ENCODE measurements at places on chromosomes 7 and 10. TPM values are rescaled to one million over a fixed set of nuclear protein-coding genes. Genes with fewer than 3 reads are reported as not detected.

The AKR1C8 gene
- not detected for total RNA-seq

The ADCYAP1R1 gene
- not detected for total RNA-seq

The SEM1 gene
- 120 TPM for total RNA-seq

DNA sequence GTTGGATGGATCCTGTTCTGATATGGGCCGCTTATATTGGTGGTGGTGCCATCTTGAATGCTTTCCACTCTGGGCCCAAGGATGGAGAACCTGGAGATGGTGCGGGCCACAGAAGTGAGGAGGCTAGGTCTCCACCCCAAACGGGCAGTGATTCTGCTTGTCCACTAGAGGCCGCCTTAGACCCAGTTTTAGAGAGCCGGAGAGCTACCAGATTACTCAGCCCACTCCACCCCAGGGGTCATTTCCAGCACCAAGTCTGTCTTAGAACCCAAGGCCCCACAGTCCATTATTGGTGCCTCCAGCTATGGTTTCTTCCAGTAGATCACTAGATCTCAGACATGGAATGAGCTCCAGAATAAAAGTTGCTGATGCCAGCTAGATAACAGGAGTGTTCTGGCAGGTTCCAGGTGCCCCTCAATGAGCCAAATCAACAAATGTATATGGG is 11.8 kb upstream of the CAMK2G start:
- DNase-seq: peak; percentile 82

DNA sequence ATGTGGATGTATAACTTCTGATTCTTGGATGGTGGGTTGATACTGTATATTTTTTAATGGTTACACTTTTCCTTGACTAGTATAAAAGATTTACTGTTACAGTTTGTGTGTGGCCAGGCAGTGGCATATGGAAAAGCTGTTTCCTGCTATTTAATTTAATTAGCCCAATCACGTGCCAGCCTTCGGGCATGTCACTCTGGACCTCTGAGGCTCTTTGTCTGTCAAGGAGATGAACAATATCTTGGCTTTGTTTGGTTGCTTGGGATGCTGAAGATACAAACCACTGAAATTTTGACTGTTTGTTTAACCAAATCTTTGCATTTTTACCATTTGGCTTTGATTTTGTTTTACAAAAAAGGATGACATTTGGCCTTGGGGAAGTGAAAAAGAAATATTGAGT is 185.0 kb downstream of the HDAC9 start:
- no peak for DNase-seq

- no peak for DNase-seq
These were observed 476.0 kb upstream of the MKI67 start for GRCh38 chr10:128602183-128602582.

GRCh38 chr10:15344876-15345285 is 26.2 kb downstream of the FAM171A1 start:
- DNase-seq: no peak

GRCh38 chr10:79111846-79112614 is 43.3 kb downstream of the ZMIZ1 start:
- DNase-seq: no peak

GRCh38 chr10:6300106-6300783 is 97.5 kb downstream of the PFKFB3 start:
- peak; percentile 67 for DNase-seq

GRCh38 chr7:27175626-27176523 is 1.8 kb upstream of the HOXA10 start:
- DNase-seq: no peak

- no peak for DNase-seq
These were observed 107.4 kb upstream of the NAMPT start for GRCh38 chr7:106392144-106392543.

DNA sequence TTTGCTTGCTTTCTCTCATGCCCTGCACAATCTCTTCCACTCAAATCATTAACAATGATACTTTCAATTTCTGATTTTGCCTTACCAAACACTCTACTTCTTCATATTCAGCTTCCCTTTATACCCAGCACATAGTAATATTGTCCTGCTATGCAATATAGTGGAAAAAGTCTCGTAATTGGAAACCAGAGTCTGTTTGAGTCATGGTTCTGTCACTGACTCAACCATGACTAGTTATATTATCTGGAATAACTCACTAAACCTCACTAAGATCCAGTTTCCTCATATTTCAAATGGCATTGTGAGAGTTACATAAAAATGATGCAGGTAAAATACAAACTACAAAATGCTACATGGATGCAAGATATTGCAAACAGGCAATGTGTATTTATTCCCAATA is 98.5 kb upstream of the LRRTM3 start:
- DNase-seq: peak; percentile 73

GRCh38 chr7:926061-927030 is 28.1 kb downstream of the ADAP1 start:
- DNase-seq: no peak

DNA sequence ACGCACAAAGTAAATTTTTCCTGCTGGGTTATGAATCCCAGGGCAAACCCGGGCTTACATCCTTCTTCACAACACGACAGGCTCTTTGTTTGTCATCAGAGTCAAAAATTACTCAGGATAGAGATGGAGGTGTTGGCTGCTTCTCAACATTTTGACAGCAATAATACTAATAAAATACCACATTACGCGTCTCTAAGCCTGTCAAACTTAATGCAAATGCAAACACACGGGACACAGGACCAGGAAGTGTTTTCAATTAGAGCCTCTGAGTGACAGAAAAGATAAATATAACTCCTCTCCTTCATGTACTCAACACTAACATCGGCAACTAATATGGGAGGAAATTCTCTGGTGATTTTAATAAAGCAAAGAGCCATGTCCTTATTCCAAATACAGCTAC is 128.4 kb downstream of the SFMBT2 start:
- no peak for DNase-seq

DNA sequence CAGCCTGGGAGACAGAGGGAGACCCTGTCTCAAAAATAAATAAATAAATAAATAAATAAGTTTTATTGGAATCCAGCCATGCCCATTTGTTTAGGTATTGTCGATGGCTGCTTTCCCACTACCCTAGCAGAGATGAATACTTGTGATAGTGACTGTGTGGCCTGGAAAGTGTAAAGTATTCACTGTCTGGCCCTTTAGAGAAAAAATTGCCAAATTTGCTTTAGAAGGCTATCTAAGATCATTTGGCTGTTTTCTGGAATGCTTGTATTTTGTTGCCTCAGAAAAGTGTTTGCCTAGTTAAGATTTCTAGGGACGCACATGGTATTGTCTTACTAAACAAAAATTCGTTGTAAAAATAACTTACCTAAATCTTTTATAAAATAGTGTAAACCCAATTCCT is 35.4 kb downstream of the CHN2 start:
- no peak for DNase-seq
